ENCODE measurements at places on chromosomes 6 and 20.

DNA sequence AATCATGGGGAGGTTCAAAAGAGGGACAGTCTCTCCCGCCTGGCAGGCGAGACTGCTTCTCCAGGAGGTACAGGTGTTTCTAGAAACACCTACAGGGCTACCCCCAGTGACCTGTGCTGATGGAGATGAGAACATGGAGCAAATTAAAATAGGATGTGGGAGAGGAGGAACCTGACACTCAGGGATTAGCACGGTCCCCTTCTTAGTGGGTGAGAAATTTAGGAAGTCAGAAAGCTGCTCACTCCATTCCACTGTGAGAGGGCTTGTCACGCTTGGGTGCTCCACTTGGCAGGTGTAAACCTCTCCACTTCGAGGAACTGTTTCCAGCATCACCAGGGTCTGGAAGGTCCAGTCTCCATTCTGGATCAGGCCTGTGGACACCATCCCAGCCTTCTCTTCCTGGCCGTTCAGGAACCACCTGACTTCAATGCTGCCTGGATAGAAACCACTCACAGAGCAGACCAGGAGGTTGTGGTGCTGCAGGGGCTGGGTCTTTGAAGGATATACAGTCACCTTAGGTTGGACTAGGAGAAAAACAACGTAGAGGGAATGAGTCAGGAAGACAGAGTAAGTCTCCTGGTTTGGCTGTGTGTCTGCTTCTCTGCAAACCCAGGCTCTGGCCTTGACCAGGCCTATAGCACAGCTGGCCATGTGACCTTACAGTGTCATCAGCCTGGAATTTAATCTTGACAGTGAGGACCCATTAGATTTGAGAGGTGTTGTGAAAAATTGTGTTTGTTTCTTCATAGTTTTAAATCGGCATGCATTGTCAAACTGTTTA lies 8.1 kb downstream of the HLA-DRB1 start:
- no peak for DNase-seq

DNA sequence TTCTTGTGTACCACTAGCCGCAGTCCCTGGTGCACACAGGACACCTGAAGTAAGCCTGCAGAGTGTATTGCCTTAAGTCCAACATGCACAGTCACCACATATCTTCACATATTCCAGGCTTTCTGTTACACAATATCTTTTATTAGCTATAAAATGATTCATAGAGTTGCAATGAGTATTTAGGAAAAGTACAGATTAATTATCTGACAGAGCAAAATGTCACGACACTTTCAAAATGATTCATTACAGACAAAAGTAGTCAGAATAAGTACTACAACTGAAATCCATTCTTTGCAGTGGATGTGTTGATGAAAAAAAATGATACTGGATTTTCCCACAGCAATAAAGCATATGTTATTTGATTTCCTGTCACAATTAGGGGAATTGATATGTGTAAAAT lies 199.5 kb upstream of the ASCC3 start:
- peak; percentile 77 for DNase-seq

DNA sequence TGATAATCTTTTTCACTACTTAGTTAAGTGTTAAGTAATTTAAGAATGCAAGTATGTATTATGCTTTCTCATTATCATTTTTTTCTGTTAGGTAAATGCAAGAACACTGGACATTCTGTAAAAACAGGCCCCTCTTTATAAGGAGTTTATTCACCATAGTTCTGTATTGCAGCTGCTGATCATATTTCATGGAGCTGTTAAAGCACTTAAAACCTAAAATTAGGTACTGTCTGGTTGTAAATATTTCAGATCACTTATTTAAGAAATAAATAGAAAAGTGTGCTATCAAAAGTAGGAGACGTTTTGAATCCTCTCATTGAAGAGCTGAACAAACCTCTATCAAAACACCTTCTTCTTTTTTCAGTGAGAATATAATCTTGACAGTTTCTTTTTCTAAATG lies 3.9 kb downstream of the EYA4 start:
- DNase-seq, result no peak

GRCh38 chr6:130840050-130840449 lies 12.8 kb downstream of the SMLR1 start:
- no peak for DNase-seq

DNA sequence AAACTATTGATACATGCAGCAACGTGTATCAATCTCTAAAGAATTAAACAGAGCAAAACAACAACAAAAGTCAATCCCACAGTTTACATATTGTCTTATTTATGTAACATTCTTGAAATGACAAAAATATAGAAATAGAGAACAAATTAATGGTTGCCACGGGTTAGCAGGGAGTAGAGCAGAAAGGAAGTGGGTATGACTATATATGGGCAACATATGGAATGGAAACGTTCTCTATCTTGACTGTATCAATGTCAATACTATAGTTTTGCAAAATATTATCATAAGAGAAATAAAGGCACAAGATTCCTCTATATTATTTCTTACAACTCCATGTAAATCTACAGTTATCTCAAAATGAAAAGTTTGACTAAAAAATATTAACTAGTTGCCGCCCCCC lies 12.8 kb downstream of the AK9 start:
- DNase-seq, result no peak

DNA sequence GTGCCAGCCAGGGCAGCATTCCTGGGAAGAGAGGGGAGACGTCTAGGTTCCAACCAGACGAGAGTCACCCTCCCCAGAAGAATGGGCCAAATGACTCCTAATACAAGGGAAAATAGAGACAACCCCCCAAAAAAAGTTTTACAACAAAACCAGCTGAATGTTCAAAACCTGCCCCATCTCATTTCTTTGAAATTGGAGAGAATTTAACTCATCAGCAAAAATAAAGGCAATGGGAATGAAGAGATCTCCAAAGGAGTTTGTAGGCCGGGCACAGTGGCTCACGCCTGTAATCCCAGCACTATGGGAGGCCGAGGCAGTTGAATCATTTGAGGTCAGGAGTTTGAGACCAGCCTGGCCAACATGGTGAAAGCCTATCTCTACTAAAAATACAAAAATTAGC lies 9.7 kb upstream of the EMILIN3 start:
- DNase-seq, result no peak

DNA sequence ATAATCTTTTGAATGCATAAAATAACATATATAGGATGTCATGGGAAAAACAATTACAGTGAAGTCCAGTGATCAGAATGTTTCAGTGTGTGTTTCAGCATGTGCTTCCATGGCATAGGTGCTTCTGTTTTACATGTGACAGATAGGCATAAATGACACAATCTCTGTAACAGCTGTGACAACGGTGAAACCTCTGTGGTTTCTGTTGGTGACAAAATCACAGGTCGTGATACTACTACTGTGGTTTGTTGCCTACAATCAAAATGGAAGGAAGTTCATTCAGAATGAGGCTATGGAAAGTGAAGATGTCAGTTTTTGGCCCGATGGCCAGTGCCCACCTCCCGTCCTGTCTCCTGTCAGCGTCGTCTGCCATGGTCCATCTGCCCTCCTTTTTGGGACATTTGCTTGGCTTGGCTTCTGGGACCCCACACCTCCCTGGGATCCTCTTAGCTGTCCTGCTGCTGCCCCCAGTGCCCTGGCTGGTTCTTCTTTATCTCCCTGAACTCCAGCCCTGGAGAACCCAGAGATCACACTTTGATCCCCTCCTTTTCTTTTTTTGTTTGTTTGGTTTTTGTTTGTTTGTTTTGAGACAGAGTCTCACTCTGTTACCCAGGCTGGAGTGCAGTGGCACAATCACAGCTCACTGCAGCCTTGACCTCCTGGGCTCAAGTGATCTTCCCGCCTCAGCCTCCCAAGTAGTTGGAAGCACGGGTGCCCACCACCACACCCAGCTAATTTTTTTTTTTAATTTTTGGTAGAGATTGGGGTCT lies 79.3 kb upstream of the NAA20 start:
- no peak for DNase-seq

GRCh38 chr6:19083801-19084200 lies 696.7 kb downstream of the RNF144B start:
- no peak for DNase-seq

DNA sequence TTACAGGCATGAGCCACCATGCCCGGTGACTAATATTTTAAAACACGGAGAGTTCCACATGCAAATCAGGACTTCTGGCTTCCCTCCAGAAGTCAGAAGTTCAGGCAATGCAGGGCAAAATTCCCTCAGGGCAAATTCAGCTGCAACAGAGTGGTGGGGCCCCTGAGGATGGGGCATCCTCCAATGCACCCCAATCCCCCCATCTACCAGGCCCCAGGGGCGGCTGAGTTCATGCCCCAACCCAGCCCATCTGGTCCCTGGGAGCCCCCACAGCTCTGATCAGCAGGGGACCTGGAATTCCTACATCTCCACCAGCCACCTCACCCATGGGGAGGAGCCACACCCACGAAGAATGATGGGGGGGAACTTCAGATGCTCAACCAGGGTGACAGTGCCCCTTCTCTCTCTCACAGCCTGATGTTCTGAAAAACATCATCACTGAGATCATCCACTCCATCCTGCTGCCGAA lies 22.6 kb downstream of the BPIFB1 start:
- DNase-seq, result peak; percentile 91

- DNase-seq, result no peak
Observed at GRCh38 chr6:38483526-38483925, 156.2 kb downstream of the BTBD9 start.

GRCh38 chr6:166998256-166999144 lies 697 bp upstream of the CEP43 start:
- DNase-seq, result peak; percentile 32

DNA sequence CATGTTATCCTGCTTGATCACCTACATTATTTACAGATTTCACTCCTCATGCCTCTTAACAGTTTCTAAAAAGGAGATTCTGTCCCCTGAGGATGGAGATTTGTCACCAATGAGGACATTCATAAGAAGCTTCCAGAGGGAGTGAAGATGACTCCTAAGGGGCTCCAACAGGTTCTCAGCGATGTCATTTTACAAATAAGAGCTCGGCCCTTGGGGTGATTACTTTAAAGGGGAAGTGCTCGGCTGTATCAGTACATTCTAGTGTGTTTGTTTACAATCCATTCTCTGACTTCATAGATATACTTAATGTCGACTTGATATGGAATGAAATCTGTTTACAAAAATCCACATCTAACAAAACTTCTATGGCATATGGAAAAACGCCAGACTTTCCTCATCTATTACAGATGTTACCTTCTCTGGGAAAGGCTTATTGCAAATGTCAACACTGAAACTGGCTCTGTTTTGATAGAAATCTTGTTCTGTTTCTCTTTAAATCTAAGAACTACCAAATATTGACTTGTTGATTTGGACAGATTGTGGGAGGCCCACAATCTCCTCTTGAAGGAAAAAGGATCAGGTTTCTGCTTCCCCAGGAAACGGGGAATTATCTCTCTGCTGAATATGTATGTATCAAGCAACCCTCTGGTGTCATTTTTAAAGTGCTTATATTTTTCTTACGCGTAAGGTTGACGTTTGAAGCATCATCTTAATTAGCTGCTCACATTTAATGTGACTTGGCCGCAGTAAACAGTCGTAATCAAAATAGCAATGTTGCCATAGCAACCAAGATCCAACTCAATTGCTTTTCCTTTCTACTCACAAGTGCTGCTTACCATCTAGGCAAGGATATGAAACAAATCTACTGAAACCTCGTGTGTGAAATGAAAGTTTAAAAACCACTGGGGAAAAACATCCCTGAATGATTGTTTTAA lies 95.7 kb downstream of the SHLD1 start:
- no peak for DNase-seq

- peak; percentile 77 for DNase-seq
Observed at GRCh38 chr6:27630727-27631608, 158.1 kb upstream of the ZNF184 start.

- peak; percentile 80 for DNase-seq
Observed at GRCh38 chr6:28586962-28587745, 61.5 kb downstream of the GPX5 start.

DNA sequence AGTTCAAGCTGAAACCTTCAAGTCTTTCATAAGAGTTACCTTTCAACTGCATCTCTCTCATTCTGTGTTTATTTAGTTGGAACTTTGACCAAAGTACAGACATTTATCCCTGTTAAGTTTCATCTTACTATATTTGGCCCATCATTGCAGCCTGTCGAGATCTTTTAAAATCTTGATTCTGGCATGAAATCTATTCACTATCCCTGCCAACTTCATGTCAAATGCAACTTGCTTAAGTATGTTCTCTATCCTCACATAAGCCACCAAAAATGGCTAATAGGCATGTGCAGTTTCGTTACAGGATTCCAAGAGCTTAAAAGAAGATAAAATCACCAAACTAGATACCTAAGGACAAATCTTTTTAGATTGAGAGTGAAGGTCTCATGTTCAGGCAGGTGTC lies 117.5 kb upstream of the KCNQ5 start:
- no peak for DNase-seq

DNA sequence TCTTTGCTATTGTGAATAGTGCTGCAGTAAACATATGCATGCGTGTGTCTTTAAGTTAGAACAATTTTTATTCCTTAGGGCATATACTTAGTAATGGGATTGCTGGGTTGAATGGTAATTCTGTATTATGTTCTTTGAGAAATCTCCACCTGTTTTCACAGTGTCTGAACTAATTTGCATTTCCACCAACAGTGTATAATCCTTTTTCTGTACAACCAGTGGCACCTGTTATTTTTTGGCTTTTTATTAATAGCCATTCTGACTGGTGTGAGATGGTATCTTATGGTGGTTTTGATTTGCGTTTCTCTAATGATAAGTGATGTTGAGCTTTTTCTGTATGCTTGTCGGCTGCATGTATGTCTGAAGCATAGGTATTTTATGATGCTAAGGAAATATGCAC lies 820.8 kb upstream of the MAP3K7 start:
- DNase-seq, result no peak

DNA sequence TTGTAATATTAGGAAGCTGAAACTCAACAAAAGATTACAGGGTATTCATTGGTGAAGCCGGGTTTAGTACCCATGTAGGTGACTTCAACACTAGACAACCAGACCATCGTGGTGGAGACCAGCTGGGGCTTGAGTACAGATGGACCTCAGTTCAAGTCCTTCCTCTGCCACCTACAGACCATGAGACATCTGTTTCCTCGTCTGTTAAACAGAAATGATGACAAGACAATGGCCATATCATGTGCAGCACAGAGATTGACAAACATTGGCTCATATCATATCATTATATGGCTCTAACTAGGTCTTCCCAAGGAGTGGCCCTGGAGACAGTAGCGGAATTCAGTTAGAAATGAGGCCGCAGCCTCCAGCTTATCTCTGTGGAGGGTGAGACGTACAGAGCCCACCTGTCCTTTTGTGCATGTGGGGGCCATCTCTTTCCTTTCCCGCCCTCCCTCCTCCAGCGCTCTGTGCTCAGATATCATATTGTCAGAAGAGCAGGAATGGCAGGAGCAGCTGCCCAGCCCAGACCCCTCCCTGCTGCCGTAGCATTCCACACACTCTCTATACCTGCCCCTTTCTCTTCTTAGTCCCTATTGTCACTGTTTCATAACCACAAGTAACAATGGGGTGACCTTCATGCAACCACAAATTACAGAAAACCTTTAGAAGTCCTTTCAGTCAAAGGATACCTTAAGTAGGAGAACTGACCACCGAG lies 75.1 kb downstream of the LY86 start:
- no peak for DNase-seq

Data from M059J (cell line).